NCI-H1105 (cell line): ENCODE measurements at places on chromosomes 2 and 18.

DNA sequence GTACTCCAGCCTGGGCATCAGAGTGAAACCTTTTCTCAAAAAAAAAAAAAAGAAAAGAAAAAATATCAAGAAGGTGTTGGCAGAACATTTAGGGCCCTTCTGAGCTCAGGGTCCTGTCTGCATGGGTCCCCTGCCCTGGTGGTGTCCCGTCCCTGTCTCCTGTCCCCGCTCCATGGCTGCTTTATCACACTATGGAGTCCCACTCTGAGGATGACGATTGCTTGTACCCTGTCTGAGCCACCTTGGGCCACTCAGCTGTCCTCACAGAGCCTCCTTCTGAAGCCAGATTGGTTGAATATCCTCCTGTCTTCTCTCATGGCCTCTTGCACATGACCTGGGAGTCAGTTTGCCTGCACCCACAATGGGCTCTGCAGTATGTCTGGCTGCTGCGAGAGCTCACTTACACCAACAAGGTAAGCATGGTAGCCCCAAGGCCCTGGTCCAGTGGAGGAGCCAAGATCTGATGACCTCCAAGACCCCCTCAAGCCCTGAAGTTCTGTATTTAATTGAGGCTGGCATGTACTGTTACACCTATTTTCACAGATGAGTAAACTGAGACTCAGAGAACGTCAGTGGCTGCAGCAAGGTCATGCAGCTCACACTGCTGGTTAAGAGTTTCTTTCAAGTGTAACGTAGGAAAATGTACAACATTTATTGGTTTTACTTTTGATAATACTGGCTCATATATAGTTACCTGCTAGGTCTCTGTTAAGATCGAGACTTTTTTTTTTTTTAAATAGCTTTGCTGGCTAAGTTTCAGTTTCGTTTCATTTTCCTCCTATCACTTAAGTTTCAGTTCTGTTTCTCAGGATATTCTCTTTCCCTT is 16.9 kb upstream of the ZCCHC2 start:
- no peak for DNase-seq

DNA sequence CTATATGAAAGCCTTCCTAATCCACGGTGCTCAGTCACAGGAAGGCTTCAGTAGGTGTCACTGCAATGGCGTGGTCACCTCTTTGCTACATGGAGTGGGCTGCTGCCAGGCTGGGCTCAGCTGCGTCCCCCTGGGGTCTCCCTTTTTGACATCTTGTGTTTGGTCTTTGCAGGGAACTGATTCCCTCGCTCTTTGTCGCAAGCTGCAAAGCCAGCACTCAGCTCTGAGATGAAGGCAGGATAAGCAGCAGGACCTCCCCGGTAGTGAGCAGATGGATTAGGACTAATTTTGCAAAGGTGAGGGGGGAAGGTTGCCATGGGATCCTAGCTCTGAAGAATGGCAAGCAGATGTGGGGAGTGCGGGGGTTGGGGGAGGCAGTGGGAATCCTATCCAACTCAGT is 173.9 kb upstream of the ARL4C start:
- no peak for DNase-seq

DNA sequence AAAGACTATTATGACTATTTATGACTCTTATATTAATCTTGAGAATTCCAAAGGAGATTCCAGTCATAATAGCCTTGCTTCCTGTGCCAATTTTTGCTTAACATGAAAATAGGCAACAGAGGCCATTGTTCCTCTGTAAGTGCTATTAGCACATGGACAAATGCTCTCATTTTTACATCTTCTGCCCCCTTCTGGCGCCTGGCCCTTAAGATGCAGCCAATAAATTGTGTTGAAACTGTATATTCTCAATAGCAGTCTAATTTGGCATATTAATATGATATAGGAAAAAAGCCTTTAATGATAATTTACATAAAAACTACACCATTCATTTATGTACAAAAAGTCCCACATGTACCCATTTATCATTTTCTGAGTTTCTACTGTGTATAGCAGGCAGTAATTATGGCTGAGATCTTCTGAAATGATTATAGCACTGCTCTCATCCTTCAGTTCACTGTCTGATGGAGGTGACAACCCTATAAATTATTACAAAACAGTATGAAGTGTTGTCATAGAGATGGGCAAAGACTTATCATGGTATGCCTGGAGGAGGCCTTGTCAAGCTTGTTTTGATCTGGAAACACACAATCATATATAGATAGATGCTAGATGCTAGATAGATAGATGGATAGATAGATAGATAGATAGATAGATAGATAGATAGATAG is 613.3 kb downstream of the TSN start:
- no peak for DNase-seq

DNA sequence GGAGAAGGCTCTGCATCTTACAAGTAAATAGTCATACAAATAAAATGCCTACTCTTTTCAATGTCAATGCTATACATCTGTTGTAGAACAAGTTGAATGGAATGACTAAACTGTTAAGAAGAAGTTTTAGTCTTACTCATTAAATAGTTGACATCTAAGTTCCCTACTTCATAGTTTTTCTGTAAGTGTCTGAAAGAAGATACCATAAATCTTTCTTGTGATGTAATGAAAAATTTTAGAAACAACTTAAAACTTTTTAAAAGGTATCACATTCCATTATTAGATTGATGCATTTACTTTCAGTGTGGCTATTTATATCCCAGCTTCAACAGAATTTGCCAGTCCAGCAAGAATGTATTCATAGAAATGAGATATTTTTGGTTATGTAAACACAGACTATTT is 185.2 kb upstream of the EPC2 start:
- DNase-seq, result no peak

DNA sequence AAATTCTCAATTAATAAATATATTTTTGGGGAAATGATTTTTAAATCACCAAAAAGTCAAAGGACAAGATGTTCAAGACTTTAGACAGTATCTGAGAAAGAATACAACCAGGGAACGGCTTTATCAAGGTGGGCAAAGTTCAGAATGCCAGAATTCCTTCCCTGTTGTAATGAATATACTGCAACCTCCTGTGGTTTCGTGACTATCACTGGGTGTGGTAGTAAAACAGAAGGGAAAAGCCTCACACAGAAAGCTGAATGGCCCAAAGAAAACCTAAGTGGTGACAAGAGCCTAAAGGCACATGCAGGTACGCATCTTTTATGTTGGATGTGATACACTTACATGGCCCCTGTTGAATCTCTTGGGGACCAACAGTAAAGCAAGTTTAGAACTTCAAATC is 37.1 kb downstream of the MBD2 start:
- no peak for DNase-seq

DNA sequence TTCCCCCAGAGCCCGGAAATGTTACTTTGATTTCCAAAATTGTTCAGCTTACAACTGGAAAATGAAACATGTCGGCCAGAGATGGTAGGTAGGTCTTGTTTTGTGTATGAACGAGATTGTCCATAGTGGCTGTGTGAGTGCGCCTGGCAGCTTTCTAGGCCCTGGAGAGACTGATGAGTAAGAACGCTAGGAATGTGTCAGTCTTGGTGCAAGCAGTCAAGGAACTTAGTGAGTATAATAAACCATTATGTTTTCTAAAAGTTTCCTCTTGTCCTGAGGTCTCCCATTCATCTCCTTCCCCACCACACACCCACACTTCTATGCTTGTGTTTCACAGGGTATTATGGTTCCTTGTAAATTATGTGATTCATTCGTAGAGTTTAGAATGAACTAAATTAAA is 234.2 kb downstream of the CDH2 start:
- no peak for DNase-seq

GRCh38 chr2:42784204-42784880 is 8.0 kb downstream of the HAAO start:
- DNase-seq, result no peak

DNA sequence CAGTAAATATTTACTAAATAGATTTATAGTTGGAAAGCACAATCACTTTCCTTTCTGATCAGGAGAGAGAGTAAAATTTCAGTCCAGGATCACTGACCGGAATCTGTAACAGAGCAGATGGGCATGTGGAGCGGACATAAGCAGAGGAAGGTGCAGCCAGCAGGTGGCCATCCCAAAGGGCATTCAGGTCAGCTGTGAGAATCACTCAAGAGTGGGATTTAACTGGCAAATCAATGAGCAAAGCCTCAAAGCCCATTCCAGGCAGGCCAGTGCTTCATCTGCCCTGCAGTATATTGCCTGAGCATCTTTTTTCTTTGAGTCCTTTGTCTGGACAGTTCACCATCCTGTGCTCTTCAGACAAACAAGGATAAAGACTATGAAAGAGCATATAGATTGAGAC is 166.4 kb upstream of the SLC14A2 start:
- no peak for DNase-seq

DNA sequence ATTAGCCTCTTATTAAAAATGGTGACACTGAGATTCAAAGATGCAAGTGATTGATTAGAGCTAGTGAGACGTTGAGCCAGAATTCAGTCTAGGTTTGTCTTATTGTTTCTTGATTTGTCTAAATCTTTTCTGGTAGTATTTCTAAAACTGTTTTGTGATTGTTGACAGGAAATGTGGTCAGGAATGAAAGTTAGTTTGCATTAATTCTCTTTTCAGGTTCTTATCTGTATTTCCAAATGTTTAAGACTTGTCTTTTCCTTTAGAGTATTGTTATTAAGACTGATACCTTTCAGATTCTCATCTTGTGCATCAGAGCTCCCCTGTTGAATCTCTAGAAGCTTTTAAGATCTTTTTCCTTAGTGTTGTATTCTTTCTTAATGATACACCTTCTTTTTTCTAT is 89.3 kb downstream of the MBD5 start:
- no peak for DNase-seq

DNA sequence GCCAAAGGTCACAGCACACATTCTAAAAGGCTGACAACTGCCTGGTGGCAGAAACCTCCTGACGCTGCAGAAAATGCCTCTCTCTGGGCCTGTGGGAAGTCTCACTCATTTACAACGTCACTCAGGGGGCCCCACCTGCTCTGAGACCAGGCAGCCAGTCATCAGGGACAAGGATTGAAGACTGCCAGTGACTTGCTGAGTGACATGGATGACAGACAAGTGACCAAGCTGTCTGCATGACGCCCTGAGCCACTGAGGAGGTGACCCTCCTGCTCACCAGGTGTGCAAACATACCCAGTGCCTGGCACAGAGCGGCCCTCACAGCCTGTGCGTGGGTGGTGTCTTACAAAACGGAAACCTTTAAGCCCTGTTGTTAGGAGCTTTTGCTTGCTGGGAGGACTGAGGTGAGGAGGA is 392.4 kb downstream of the TNS1 start:
- no peak for DNase-seq

- DNase-seq, result no peak
Observed at GRCh38 chr2:21710496-21710895, 586.7 kb downstream of the TDRD15 start.

- no peak for DNase-seq
Observed at GRCh38 chr18:49921318-49921985, 108.1 kb upstream of the ACAA2 start.

DNA sequence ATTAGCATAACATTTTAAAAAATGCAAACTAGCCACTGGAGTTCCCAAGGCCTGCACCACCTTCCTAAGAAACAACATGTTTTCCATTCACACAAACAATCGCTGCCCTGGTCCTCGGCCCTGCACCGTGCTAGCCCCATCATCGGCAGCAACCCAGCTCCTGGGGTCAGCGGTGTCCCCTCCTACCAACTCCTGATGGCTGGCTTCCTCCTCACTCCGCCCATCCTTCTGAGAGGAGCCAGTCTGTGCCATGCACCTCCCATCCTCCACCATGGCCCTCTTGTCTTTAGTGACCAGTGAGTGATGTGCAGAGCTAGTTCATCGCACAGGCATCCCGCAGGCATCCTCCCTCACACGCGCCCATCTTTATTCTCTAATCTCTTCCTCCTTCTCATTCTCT is 81.9 kb downstream of the LONRF2 start:
- DNase-seq, result no peak

DNA sequence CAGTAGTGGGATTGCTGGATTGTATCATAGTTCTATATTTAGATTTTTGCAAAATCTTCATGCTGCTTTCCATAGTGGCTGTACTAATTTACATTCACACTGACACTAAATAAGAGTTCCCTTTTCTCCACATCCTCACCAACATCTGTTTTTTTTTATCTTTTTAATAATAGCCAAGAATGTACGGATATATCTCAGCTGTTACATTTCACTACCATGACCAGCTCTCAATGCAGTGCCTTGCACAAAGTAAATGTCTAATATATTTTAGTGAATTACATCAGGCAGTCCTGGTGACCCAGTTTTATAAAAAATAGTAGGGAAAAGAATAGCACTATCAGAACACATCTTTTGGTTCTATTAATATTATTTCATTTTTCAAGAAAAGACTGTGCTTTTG is 161.8 kb downstream of the LNPK start:
- no peak for DNase-seq
